SJCRH30 (cell line): ENCODE measurements at places on chromosomes 1 and 21.

DNA sequence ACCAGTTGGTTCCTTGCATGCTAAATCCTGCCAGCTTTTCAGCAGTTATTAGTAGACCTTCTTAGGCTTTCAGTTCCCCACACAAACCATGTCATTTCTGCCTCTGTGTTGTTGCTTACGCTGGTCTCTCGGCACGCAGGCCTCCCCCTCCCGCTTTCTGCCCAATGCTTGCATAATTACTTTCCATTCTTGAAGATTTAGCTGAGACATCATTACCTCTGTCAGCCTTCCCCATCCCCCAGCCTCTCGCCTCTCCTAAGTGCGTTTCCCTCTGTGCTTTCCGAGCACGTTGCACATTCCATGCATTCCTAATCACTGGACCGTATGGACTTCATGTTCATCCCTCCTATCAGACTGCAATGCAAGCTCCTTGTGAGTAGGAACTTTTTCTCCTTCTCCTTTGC is 26.8 kb downstream of the TSHB start:
- no peak overlapping the region for H3K4me3 ChIP-seq
- no peak overlapping the region for H3K27ac ChIP-seq
- H3K36me3 ChIP-seq = no peaks in the 10 kb centered on the region
- H3K4me1 ChIP-seq = no peaks in the 10 kb centered on the region
- H3K27me3 ChIP-seq = peaks cover 5% of the 10 kb centered on the region; the same call in 1 of the 2 replicates

- DNase-seq = no peak
- H3K27ac ChIP-seq = no peak overlapping the region
- H3K27me3 ChIP-seq = no peaks in the 10 kb centered on the region
- H3K36me3 ChIP-seq = no peaks in the 10 kb centered on the region
Observed at GRCh38 chr21:42289926-42290325, 25.3 kb downstream of the TFF3 start.

- H3K27ac ChIP-seq = no peak overlapping the region
- no peaks in the 10 kb centered on the region for H3K4me1 ChIP-seq
- no peak for DNase-seq
Observed at GRCh38 chr1:200400556-200400955, 9.3 kb downstream of the ZNF281 start.

DNA sequence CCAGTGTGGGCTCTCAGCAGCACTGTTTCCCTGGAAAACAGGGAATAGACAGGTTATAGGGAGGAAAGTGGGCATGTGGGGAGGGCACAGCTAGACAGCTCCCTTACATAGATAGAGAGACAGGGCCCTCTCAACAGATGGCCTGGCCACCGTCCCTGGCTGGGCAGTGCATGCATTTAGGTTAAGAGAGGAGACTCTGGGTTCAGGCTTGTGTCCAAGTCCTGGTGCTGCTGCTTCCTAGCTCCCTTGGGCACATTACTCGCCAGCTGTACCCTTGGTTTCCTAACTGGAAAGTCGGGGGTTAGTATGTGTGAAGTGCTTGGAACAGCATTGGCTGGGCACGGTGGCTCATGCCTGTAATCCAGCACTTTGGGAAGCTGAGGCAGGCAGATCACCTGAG is 9.1 kb downstream of the PLOD1 start:
- no peak overlapping the region for H3K4me3 ChIP-seq
- H3K36me3 ChIP-seq = peaks cover 2% of the 10 kb centered on the region; the same call in 1 of the 2 replicates
- DNase-seq = no peak

DNA sequence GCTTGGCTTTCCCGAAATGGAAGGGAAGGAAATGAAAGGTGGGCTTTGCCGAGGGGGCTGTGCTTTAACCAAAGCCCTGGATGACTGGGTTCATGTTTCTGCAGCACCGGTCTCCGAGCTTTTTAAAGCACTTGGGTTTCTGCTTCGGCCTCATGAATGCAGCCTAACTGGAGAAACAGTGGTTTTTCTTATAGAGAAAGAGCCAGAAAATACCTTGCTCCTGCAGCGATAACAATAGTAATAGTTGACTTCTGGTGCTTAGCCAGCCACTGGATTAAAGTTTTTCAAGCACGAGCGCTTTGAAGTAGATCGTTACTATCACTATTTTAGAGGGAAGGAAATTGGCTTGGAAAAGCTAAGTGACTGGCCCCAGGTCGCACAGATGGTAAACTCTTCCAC is 500 bp upstream of the DOCK7 start:
- no peak for DNase-seq
- H3K4me1 ChIP-seq = peaks cover 4% of the 10 kb centered on the region; the same call in 1 of the 2 replicates
- no peaks in the 10 kb centered on the region for H3K27me3 ChIP-seq
- H3K36me3 ChIP-seq = no peaks in the 10 kb centered on the region
- H3K4me3 ChIP-seq = peak overlapping the region; percentile 66

DNA sequence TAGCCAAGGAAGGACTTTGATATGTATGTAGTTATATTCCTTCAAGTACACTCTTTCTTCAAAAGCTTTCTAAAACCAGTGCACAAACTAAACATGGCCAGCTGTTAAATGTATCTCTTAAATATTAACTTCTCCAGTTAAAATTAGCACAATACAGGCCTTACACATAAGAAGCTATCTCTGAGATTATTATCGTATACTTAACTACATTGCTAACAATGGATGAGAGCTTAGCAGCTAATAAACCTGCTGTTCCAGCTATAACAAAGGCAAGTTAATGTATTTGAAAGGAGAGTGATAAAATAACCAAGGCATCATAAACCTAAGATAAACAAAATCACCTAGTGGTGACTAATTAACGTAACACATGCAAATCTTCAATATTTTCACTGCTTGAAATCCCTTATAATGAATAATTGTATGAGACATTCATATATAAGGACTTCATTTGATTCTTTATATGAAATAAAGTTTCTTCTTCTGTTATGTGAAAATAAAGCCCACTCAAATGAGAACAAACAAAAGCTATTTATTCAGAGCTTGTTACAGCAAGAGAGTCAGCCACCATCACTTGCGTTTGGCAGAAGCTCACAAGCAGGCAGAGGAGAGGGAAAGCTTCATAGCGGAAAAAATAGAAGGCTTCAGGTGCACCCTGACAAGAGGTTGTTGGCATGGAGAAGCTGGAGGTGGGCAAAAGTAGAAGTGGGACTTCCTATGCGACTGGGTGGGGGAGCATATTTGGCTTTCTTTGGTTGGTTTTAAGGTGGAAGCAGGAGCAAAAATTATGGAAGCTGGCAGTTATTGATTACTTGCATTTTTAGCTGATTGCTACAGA is 274.1 kb upstream of the CHRM3 start:
- H3K36me3 ChIP-seq = no peaks in the 10 kb centered on the region
- no peak overlapping the region for H3K4me3 ChIP-seq
- no peak overlapping the region for H3K27ac ChIP-seq

GRCh38 chr1:245310571-245311531 is 156.1 kb downstream of the KIF26B start:
- H3K4me1 ChIP-seq = peaks cover 28% of the 10 kb centered on the region
- peak overlapping the region; percentile 41; the same call in 1 of the 2 replicates for H3K27ac ChIP-seq
- H3K36me3 ChIP-seq = no peaks in the 10 kb centered on the region
- no peak overlapping the region for H3K4me3 ChIP-seq
- no peaks in the 10 kb centered on the region for H3K27me3 ChIP-seq
